ENCODE measurements at places on chromosomes 7 and 10.

DNA sequence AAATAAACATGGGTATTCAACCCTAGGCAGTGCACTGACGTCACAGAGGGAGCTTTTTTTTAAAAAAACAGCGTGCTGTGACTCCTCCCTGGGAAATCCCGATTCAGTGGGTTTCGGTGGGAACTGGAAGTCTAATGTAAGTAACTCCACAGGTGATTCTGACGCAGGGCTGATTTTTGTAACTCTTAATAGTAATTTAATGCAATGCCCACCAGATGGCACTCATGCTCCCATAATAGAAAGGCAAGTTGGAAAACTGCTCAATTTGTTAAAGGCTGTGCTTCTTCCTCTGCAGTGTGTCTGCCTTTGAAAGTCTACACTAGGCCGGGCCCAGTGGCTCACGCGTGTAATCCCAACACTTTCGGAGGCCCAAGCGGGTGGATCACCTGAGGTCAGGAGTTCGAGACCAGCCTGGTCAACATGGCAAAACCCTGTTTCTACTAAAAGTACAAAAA lies 10.9 kb upstream of the RSU1 start:
- DNase-seq, result peak; percentile 63

DNA sequence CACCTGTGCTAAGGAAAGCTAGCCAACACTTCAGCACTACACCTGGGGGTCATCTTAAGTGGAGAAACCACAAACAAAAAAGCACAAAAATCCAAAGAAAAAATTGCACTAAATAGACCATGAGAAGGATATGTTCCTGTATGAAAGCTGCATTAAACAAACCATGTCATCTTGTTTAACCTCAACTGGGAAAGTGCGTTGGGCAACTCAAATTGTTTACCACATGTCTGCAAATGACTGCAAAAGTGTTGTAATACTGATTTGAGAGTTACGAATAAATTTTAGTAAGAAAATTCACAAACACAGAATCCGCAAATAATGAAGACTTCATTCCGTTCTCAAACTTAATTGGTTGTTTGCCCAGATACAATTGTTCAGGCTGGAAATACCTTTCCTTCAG lies 111.9 kb upstream of the EGFR start:
- no peak for DNase-seq

- no peak for DNase-seq
Observed at GRCh38 chr10:18721067-18721466, 61.8 kb downstream of the ARL5B start.

- DNase-seq, result no peak
Observed at GRCh38 chr7:4871930-4872675, 10.3 kb upstream of the PAPOLB start.

DNA sequence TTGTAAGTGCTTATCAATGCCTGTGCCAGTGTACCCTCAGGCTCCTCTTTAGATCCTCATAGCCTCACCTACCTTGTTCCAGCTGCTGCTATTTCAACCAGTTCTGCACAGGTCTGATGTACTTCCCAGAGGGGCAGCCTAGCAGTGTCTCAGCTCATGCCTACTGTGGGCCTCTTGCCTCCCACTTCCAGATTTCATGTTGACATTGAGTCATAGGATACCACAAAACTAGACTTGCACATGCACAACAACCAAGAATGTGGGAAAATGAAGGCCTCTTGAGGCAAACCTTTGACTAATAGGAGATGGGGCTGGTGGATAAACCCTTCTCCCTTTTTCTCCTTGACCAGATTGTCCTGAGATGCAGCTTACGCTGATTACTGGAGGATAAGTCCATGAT lies 31.0 kb downstream of the PON3 start:
- DNase-seq, result no peak

- DNase-seq, result no peak
Observed at GRCh38 chr7:132206594-132206993, 369.7 kb downstream of the PLXNA4 start.

DNA sequence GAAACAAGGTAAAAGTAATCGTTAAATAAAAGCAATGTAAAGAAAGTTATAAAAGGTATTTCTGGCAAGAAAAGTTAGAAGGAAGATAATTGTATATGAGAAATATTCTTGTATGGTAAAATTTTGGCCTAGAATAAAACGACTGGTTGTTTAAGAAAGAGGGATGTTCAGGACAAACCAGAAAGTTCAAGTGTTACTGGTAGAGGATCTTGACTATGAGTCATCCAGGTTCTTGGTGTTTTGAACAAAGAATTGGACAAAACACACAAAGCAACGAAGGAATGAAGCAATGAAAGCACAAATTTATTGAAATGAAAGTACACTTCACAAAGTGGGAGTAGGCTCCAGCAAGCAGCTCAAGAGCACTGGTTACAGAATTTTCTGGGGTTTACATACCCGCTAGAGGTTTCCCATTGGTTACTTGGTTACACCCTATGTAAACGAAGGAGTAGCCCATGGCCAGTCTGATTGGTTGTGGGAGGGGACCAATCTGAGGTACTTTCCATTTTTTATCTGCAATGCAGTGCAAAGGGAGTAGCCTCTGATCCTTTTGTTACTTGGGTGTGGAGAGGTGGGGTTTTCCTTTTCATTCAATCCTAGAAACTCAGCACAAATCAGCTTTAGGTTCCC lies 22.4 kb upstream of the GARS1 start:
- DNase-seq, result no peak

- DNase-seq, result no peak
Observed at GRCh38 chr7:49775949-49776443, 2.6 kb downstream of the VWC2 start.

DNA sequence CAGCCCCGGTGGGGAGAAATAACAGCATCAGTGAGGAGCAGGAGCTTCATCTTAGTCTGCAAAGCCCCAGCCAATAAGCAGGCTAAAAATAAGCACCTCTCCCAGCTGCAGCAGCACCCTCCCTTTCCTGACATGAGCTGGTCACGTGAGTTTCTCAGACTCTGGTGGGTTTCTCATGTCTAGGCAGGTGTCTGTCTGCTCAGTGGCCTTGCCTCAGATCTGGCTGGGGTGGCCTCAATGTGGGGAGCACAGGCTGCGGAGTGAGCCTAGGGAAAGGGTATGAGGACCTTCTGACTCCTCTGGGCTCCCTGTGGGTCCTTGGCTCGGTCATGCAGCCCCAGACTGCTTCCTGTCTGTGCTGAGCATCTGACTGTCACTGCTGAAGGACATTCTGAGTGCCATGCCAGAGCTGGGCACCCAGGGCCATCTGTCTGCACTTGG lies 81.6 kb upstream of the LRRC4 start:
- no peak for DNase-seq

GRCh38 chr10:73368238-73368637 lies 9.6 kb upstream of the CFAP70 start:
- no peak for DNase-seq

DNA sequence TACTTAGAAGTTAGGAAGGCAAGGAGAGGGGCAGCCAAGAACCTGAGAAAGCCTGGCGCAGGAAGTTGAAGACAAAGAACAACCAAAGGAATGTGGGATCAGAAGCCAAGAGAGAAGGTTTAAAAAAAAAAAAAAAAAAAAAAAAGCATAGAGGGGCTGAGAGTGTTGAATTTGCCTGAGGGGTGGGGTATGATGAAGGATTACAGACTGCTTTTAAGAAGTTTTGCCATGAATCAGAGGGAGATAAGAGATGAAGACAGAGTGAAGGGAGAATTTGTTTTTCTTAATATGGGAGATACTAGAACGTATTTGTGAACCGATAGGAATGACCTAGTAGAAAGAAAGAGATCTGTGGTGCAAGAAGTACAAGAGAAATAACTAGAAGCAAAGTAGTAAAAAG lies 6.7 kb downstream of the SLC26A4 start:
- DNase-seq, result no peak

DNA sequence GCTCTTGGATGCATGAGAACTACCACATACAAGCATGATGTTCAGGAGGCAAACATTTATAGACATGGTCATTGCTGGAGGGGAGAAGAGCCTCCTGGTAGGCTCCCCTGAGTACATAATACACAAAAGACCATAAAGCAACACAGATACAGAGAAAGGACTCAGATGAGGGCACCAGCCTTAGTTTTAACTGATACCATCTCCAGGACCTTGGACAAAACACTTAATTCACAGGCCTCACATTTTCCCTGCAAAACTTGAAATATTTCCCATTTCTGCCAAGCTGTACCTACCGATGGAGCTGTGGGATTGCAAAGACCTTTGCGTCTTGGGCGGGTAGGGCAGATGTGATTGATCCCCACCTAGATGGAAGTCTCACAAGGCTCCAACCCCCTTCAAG lies 16.7 kb upstream of the ZNF488 start:
- DNase-seq, result no peak

- DNase-seq, result no peak
Observed at GRCh38 chr10:86411281-86411841, 44.8 kb upstream of the GRID1 start.

- no peak for DNase-seq
Observed at GRCh38 chr10:29946953-29947700, 112.3 kb downstream of the JCAD start.

- no peak for DNase-seq
Observed at GRCh38 chr10:104013489-104013888, 46.5 kb downstream of the SLK start.

GRCh38 chr7:79149831-79150230 lies 303.6 kb downstream of the MAGI2 start:
- no peak for DNase-seq

DNA sequence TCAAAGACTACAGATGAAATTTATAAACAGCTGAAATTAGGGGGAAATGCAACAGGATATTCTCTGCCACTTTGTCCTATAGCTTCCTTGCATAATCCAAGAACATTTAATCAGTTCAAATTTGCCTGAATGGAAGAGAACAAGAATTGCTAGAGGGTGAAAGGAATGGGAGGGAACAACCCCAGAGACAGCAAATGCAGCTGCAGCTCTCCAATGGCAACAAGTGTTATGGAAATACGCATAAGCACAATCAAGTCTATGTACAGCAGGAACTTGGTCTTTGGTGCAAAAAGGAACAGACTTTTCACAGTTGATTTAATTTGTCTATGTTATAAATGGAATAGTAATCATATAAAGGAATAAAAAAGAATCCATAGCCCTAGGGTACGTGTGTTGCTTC lies 269.0 kb upstream of the ETV1 start:
- no peak for DNase-seq

GRCh38 chr7:100603726-100604027 lies 1.5 kb downstream of the PCOLCE start:
- no peak for DNase-seq

- no peak for DNase-seq
Observed at GRCh38 chr10:92845921-92846320, 2.4 kb upstream of the EXOC6 start.

GRCh38 chr7:130721486-130722277 lies 12.3 kb downstream of the KLF14 start:
- DNase-seq, result no peak

- no peak for DNase-seq
Observed at GRCh38 chr7:135095450-135095849, 52.4 kb upstream of the TMEM140 start.

All from stimulated activated CD4-positive, alpha-beta T cell treated with anti-CD3 and anti-CD28 coated beads, Interleukin-2, amount 100 ng/mL, for 48 hours (primary cell).